Fibroblast of villous mesenchyme (primary cell): ENCODE measurements at places on chromosomes 7 and 10.

GRCh38 chr10:34299105-34299611 is 515.9 kb downstream of the PARD3 start:
- DNase-seq = no peak

GRCh38 chr7:131652934-131653333 is 96.5 kb upstream of the PODXL start:
- DNase-seq = no peak

DNA sequence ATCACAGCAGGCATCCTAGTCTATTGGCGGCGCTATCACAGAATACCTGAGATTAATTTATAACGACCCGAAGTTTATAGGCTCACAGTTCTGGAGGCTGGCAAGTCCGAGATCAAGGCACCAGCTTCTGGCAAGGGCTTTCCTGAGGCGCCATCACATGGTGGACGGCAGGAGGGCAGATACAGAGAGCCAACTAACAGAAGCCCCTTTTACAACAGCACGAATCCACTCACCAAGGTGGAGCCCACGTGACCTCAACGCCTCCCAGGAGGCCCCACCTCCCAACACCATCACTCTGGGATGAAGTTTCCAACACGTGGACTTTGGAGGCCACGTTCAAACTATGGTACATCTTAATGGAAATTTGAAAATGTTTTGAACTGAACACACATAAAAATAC is 255.3 kb downstream of the ELFN1 start:
- no peak for DNase-seq

DNA sequence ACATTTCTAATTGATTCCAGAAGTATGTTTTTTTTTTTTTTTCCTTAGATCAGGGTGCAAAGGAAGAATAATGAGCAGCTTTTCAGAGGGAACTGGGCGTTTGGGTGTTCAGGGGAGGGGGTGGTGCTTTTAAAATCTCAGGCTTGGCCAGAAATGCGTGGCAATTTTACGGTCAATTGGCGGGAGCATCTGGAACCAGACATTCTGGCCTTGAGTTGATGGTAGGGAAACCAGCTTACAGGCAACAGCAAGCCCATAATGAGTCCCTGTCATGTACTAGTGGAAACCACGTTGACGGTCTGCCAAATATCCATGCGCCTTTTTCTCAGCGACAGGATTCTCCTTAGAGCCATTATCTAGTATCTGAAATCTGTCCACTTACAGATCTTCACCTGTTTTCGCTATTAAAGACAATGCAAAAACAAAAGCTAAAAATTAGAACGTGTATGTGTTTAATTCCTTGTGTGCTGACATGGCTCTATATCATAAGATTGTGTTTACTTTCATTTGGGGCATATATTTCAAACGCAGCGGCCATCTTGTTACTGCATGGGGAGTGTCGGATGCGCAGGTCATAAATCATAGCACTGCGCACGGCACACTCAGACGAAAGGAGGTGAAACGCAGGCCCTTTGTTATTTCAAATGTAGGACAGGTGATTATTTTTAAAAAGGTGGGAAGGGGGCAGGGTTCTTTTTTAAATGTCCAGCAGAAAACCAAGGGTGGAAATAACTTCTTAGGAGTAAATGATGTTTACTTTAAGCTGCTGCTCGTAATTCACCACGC is 209.2 kb downstream of the AGMO start:
- no peak for DNase-seq

- DNase-seq = no peak
These were observed 36.2 kb downstream of the TOMM7 start for GRCh38 chr7:22786290-22786932.

GRCh38 chr10:132443605-132443982 is 46.6 kb downstream of the PWWP2B start:
- DNase-seq = peak; percentile 43

- DNase-seq = no peak
These were observed 180.9 kb downstream of the REEP3 start for GRCh38 chr10:63702092-63702491.

DNA sequence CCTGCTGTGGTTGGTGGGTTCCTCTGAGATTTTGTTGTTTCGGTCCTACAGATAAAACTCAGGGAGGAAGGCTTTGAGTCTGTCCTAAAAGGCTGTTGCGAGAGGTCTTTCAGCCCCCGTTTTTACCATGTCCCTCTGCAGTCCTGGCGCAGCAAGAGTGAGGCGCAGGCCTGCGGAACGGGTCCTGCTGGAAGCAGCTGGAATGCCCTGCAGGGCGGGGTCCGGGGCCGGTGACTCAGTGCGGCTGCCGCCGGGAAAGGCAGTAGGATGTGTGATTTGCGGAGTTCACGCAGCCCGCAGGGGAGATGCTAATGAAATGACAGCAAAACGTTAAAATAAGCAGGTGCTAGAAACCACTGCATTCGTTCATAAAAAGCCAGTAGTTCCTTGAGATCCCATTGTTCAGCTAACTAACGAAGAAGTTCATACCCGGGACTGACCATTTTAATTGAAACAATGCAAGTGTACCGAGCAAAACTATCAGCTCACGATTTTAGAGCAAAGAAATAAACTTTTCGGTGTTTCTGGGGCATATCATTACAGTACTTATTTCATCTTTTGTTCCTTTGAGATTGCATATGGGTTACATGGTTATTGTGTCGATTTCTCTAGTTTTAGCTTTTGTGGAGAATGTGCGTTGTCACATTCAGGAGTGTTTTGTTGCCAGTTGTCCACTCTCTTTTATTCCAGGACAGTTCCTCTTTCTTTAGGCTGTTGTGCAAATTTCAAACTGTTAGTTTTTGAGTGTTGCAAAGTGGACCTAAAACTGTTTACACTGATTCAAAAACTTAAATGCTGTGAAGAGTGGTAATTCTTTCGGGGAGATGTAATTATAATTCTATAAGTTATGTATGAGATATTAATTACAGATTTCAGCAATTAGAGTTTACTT is 783 bp downstream of the ANLN start:
- DNase-seq = peak; percentile 89

- DNase-seq = no peak
These were observed 13.7 kb downstream of the ADCYAP1R1 start for GRCh38 chr7:31065840-31066239.

- peak; percentile 18 for DNase-seq
These were observed 26.4 kb upstream of the MSS51 start for GRCh38 chr10:73459683-73460314.

- no peak for DNase-seq
These were observed 321.3 kb downstream of the AUTS2 start for GRCh38 chr7:69919426-69920111.

GRCh38 chr10:113264333-113265131 is 288.3 kb upstream of the HABP2 start:
- no peak for DNase-seq

GRCh38 chr7:132367004-132367403 is 209.3 kb downstream of the PLXNA4 start:
- no peak for DNase-seq

DNA sequence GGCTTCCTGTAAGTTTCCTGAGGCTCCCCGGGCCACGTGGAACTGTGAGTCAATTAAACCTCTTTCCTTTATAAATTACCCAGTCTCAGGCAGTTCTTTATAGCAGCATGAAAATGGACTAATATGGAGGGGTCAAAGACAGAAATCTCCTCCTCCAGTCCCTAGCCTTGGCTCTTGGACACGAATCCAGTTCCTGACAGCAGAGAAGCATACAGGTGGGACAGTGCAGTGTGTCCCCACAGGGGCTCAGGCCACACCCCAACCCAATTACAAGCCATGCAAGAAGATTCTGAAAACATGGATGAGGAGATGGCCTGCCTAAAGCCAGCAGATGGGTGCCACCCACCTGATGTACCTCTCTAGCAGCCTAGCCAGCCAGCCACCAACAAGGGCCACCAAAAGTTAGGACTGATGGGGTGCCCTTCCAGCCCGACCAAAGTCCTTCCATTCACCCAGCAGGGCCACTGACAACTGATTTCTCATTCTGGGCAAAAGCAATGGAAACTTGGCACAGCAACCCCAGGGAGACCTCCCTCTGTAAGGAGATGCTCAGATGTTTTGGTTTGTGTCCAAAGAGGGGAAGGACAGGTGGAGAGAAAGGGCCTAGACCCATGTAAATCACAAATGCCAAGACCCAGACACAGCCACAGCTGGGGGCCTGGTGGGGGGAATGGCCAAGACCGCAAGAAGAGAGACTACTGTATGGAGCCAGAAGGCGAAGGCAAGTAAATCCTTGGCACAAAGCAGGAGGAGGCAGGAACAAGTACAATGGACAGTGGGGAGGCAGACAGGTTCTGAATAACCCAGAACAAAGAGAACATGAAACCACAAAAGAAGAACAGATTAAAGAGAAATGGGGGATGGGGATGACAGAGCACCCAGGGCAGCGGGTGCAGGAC is 13.6 kb downstream of the GPRIN2 start:
- DNase-seq = no peak

- DNase-seq = peak; percentile 76
These were observed 69.9 kb downstream of the FAM204A start for GRCh38 chr10:118272149-118272721.

- no peak for DNase-seq
These were observed 49.6 kb upstream of the TOMM7 start for GRCh38 chr7:22872096-22872807.

GRCh38 chr7:111796671-111797070 is 234.4 kb upstream of the IMMP2L start:
- peak; percentile 19 for DNase-seq

GRCh38 chr7:25663877-25664276 is 435.6 kb upstream of the NPVF start:
- DNase-seq = peak; percentile 2

GRCh38 chr7:17275749-17276671 is 22.4 kb upstream of the AHR start:
- peak; percentile 77 for DNase-seq

- DNase-seq = no peak
These were observed 535 bp upstream of the TMEM72 start for GRCh38 chr10:44910602-44911001.

DNA sequence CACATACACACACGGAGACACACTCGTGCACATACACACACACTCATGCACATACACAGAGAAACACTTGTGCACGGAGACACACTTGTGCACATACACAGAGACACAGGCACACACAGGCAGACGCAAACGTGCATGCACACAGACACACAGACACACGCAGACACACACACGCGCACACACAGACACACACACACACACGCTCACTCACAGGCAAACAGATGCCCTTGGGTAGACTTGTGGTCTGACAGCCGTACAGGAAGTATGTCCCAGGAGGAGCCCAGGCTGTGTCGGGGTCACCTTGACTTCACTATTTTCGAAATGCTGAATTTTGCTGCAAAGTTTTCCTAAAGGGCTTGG is 538.0 kb downstream of the DNAJB6 start:
- DNase-seq = no peak

DNA sequence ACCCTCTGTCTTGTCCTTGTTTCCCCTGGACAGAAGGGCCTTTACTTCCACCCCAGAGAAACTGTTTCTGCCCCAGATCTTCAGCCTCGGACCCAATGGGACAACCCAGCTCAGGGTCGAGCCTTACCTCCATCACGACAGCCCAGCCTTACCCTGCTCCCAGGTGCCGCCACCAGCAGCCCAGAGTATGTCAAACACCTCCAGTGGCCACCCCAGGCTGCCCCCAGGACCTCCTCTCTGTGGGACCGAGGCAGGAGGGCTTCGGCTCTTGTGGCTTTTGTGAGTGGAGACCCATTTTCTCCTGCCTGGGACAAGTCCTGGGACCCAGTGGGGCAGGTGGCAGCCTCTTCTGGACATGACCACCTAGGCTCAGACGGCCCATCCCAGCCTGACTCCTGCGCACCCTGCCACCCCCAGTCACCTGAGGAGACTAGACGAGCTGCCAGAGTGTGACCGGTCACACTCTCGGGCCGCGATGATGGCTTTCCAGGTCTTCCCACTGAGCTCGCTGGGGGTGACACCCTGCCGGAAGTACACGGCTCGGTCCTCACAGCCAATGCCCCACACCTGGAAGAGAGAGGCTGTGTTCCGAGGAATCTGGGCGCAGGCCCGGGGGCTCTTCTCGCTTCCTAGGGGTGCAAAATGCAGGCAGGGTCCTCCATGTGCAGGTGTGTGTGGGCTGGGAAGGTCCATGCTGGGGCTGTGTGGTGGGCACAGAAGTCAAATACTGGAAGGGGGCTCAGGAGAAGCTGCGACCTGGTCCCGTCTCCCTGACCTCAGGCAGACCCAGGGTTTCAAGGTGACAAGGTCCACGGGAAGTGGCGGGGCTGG is 15.5 kb downstream of the TECPR1 start:
- no peak for DNase-seq

DNA sequence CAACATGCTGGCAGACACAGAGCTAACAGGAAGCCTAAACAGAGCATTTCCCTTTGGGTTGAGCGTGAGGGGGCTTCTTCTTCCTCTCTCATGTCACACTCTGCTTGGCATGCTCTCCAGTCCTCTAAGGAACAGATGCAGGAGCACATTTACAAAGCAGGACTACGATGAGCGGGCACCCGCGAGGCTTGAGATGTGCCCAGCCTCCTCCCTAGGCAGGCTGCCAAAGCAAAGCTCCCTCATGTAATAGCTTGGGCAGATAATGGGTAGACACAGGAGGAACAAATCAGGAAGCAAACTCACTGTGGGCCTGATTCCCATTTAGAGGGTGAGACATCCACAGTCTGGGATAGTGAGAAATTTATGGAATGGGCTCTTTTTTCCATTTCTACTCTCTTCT is 519.1 kb downstream of the NRG3 start:
- no peak for DNase-seq

DNA sequence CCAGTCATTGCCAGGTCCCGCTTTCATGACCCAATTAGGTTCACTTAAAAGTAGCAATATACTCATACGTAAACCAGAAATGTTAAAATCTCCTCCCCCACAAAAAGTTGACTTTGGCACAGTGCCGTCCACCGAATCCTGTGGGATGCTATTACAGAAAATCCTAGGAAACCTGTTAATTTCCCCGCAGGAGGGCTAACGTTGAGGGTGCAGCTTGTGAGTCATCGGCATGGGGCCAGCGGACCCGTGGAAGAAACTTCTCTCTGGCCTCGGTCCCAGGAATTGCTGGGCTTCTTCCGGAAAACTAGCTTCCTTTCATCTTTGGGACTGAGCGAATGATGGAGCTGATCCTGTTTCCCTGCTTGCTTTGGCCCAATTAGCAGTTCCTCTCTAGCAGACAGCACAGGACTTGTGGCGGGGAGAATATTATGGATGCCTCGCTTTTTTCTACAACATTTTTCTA is 13.5 kb downstream of the CRYGN start:
- DNase-seq = peak; percentile 99
